NCI-H2081 treated with DMSO at 0.1 percent for 48 hours (cell line): ENCODE measurements at places on chromosomes 6 and 20.

- DNase-seq = no peak
Observed at GRCh38 chr6:125962900-125963497, 6.4 kb downstream of the HINT3 start.

DNA sequence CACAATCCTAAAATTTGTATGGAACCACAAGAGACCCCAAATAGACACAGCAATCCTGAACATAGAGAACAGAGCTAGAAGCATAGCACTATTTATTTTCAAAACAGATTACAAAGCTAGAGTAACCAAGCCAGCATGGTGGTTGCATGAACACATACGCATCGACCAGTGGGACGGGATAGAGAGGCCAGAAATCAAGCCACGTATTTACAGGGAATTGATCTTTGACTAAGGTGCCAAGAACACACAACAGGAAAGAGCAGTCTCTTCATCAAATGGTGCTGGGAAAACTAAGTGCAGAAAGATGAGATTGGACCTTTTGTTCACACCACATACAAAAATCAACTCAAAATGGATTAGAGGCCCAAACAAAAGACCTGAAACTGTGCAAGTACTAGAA lies 21.1 kb downstream of the TTLL2 start:
- no peak for DNase-seq

- DNase-seq = no peak
Observed at GRCh38 chr6:134138226-134138975, 86.0 kb upstream of the SLC2A12 start.

GRCh38 chr20:45611054-45611453 lies 18.5 kb upstream of the WFDC10A start:
- no peak for DNase-seq

GRCh38 chr20:37447688-37448087 lies 73.4 kb upstream of the NNAT start:
- no peak for DNase-seq

- DNase-seq = no peak
Observed at GRCh38 chr6:121837545-121838229, 402.2 kb downstream of the GJA1 start.

GRCh38 chr6:104940893-104941728 lies 15.8 kb upstream of the LIN28B start:
- DNase-seq = no peak

DNA sequence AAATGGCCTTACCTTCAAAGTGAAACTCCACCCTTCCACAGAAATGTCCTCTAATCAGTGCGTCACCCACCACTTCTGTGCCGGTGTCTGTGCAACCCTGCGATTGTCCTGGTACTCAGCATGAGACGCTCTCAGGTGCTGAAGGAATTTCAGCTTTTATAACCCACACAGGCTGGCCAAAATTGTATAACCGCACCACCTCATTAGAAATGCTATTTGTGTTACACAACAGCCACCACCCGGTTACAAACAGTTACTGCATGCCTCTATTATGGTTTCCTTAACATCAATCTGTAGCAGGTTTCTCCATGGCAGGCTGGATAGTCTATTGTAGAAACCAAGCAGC lies 51.5 kb downstream of the SLC23A2 start:
- DNase-seq = no peak

DNA sequence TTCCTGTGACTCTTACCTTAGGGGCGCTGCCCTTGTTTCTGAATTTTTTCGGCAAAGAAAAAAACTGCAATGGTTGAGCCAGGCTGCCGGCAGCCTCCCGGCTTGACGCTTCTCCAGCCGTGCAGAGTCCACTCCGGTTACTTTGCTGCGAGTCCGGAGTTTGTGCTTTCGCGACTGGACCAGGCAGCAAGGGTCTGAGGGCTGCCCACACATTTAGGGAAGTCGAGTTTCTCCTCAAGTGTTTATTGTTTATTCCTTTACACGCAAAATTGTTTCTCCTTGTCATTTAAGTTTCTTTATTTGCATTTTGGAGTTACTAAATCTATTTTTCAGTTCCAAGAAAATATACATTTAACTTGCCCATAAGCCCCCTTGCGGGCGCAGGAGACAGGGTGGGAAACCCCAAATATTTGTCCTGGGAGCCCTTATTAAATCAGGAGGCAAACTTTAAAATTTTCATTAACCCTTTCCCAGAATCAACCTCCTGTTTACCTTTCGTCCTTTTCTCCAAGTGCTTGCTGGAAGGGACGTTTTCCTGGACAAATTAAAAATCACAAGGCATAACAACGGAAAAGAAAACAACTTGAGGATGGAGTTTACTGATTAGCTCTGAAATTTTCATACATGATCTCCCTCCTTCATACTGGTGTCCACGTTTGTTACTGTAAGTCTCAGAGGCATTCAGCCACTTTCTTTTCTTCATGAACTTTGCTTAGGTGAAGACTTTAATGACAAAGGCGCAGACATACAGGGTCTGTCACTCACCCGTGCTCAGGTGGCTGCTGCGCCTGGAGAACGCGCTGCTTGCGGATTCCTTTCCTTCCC lies 1.7 kb upstream of the PDE10A start:
- DNase-seq = no peak

- DNase-seq = no peak
Observed at GRCh38 chr6:37688078-37688850, 9.4 kb downstream of the MDGA1 start.

- DNase-seq = no peak
Observed at GRCh38 chr6:14816116-14816859, 429.6 kb upstream of the JARID2 start.

DNA sequence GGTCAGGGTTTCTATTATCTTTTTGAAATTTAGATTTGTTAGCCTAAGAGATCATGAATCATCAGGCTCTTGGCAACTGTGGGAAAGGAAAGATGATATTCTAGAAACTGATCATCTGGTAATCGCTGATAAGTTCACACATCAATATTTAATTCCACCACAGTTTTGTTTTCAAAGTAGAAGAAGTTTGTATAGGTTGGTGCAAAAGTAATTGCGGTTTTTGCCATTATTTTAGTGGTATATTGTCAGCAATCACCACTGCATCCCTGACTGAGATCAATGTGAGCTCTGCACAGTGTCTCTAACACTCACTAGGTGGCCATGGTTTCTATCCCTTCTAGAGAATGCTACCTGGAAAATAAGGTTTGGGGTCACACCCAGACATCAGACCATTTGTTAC lies 17.0 kb upstream of the PXDC1 start:
- no peak for DNase-seq

GRCh38 chr6:144653885-144654505 lies 368.9 kb downstream of the UTRN start:
- no peak for DNase-seq

- no peak for DNase-seq
Observed at GRCh38 chr6:115004982-115005381, 662.2 kb upstream of the HS3ST5 start.
